Tibial nerve (tissue), 4 donors: ENCODE measurements at places on chromosomes 5 and 9. TPM values are rescaled to one million over a fixed set of nuclear protein-coding genes. Genes with fewer than 3 reads are reported as not detected.

The PLPP7 gene
- total RNA-seq: 20.8 TPM

The IFNB1 gene
- total RNA-seq: not detected

The FCN1 gene
- total RNA-seq: 2.9 TPM

GRCh38 chr9:134869554-134870300, 10.9 kb upstream of the FCN2 start:
- H3K27ac ChIP-seq: no peak overlapping the region
- no peaks in the 10 kb centered on the region for H3K4me1 ChIP-seq
- H3K4me3 ChIP-seq: no peak overlapping the region
- no peak for DNase-seq
- H3K27me3 ChIP-seq: no peaks in the 10 kb centered on the region

DNA sequence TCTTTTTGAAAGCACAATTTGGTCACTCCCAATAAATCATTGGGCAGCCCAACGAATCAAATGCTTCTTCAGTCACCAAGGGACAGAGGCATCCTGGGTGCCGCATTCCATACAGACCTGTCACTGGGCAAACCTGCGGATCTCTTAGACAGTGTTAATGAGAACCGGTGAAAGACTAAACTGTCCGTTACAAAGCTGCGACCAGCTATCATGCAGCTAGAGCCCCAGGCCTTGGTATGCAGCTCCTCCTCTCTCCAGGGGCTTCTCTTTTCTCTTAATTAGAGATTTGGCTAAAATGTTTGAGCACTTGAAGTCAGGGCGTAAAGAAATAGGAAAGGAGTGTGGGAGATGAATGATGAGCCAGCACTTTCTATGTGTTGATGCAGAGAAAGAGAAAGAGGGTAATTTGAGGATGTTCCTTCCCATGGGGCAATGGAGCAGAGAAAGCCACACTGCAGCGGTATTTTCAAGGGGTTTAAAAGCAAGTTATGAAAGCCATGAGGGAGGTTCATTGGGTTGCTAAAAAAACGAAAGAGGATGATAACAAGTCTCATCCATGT, 175.3 kb downstream of the RFK start:
- no peak overlapping the region for H3K4me3 ChIP-seq
- H3K36me3 ChIP-seq: no peaks in the 10 kb centered on the region
- no peak overlapping the region for H3K27ac ChIP-seq
- H3K27me3 ChIP-seq: no peaks in the 10 kb centered on the region
- no peak for DNase-seq

GRCh38 chr5:60829490-60830266, 14.4 kb downstream of the ELOVL7 start:
- DNase-seq: no peak
- no peak overlapping the region for H3K4me3 ChIP-seq
- no peaks in the 10 kb centered on the region for H3K27me3 ChIP-seq
- no peaks in the 10 kb centered on the region for H3K36me3 ChIP-seq

DNA sequence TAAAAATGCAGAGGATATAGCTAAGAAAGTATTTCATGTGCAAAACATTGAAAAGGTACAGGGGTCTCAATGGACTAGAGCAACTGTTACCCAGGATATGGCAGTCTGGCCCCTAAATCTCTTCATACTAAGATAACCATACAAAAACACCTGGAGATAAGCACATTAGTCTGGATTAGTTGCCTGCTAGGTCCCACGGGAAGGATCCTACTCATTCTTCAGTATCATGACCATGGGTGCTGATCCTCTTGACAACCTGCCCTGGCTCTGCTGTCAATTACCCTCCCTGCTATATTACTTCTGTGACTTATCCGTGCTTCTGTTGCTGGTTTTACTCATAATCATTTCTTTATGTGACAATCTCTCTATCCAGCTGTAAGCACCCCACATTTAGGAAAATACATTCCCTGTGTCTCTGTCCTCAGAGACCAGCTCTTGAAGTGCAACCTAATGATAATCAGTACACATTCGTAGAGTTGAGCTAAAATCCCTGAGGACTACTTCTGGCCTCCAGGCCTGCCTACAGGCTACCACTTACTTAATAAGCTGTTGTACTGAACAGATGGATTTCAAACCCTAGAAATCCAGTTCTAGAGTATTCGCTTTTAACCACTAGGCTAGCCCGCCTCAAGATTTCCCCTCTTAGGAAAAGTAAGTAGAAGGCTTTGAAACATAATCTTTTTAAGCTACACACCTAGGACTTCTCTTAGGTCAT, 190.5 kb upstream of the OR13F1 start:
- DNase-seq: no peak
- no peaks in the 10 kb centered on the region for H3K36me3 ChIP-seq
- no peak overlapping the region for H3K27ac ChIP-seq
- no peaks in the 10 kb centered on the region for H3K27me3 ChIP-seq

DNA sequence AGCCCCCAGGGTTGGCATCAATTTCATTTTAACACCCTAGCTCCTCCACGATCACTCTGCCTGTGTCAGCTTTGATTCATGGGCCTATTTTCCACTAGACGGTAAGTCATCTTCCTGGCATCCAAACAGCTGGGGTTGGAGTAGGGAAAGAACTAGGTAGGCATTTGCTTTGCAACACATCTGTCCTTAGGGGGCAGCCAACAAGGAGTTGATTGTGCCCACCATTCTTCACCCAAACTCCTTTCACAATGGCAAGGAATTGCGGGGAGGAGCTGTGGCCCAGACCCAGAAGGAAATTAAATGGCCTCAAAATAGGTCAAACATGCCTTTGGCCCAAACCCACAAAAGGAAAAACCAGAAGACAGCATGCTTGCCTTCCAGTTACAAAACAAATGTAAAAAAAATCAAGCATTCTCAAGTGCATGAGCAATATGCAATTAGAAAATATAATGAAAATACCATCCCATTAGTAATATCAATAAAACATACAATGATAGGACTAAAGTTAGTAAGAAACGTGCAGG, 71.8 kb downstream of the NRG2 start:
- H3K27ac ChIP-seq: no peak overlapping the region
- H3K4me1 ChIP-seq: no peaks in the 10 kb centered on the region
- no peak for DNase-seq
- no peaks in the 10 kb centered on the region for H3K36me3 ChIP-seq
